Type B pancreatic cell (in vitro differentiated cells): ENCODE measurements at places on chromosomes 12 and 14.

- DNase-seq: no peak
- H3K4me1 ChIP-seq: peaks cover 33% of the 10 kb centered on the region
- peaks cover 3% of the 10 kb centered on the region for H3K27me3 ChIP-seq
- no peaks in the 10 kb centered on the region for H3K36me3 ChIP-seq
Observed at GRCh38 chr14:49975799-49976198, 82.9 kb downstream of the ARF6 start.

DNA sequence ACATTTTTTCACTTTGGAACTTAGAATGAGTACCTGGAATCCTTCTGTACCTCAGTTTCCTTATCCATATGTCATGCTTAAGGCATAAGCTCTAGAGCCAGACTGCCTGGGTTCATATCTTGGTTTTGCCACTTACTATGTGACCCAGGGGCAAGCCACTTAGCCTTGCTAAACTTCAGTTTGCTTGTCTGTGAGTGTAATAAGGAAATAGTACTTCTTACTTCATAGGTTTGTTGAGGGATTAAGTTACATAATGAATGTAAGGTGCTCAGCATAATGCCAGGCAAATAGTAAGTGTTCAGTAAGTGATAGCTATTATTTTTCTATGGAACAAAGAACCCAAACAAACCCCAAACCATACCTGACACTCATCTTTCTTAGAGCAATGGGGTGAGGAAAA is 225.1 kb downstream of the BCAT1 start:
- peaks cover 9% of the 10 kb centered on the region for H3K27me3 ChIP-seq
- H3K36me3 ChIP-seq: peaks cover 2% of the 10 kb centered on the region
- no peaks in the 10 kb centered on the region for H3K4me1 ChIP-seq

DNA sequence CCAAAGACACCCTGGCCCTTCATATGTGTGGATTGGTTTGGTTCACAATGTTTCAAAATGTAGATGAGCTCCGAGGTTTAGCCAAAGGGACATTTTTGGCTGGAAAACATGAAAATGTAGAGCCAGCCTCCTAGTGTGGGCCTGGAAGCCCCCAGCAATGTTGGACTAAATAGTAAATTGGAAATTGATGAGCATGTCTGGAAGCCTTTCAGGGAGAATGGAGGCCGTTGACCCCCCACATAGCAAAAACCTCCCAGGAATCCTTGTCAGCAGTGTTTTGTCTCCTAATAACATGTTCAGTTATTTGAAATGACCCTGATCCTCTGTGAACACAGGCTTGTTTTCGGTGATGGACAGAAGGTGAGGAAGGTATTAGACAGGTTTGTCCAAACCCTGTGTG is 65.1 kb upstream of the TBX3 start:
- H3K4me1 ChIP-seq: peaks cover 62% of the 10 kb centered on the region
- DNase-seq: no peak
- H3K4me3 ChIP-seq: peak overlapping the region; percentile 18

- H3K4me3 ChIP-seq: peak within 1 kb of the TSS; percentile 91
- H3K27me3 ChIP-seq: peaks cover 9% of the 10 kb centered on the region
- H3K27ac ChIP-seq: peak within 1 kb of the TSS; percentile 95
- peaks cover 23% of the 10 kb centered on the region for H3K36me3 ChIP-seq
Observed at GRCh38 chr14:20989787-20990600, at the start of gene METTL17. TSS of gene METTL17 (plus strand) at chr14:20989980. CDS start at chr14:20990003, 23 bp downstream.

DNA sequence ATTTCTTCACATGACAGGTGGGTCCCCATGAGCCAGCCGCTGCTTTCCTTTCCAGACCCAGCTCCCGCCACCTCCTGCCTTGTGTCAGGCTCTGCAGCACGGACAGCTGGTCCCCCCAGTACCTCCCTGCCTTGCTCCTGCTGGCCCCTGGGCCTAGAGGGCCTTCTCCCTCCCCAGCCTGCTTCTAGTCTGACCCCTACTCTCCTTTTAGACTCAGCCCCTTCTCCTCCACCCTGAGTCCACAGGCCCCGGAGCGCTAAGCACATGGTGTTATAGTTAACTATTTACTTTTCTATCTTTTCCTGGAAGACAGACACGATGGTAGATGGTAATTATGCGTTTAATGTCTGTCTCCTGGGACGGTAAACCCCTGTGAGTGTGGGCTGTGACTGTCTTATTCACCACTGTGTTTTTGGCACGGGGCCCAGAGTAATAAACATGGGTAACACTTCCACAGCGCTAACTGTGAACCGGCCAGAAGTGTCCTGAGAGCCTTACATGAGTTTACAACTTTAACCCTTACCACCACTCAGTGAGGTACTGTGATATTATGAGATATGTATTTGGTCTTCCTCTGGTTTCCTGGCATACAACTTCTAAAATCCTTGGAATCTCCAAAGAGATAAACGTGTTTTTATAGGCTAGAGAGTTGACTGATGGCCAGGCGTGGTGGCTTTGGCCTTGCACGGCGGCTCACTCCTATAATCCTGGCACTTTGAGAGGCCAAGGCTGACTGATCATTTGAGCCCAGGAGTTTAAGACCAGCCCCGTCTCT is 41.2 kb downstream of the DGLUCY start:
- peaks cover 11% of the 10 kb centered on the region for H3K36me3 ChIP-seq
- H3K4me3 ChIP-seq: no peak overlapping the region
- no peak for DNase-seq
- H3K4me1 ChIP-seq: peaks cover 21% of the 10 kb centered on the region

DNA sequence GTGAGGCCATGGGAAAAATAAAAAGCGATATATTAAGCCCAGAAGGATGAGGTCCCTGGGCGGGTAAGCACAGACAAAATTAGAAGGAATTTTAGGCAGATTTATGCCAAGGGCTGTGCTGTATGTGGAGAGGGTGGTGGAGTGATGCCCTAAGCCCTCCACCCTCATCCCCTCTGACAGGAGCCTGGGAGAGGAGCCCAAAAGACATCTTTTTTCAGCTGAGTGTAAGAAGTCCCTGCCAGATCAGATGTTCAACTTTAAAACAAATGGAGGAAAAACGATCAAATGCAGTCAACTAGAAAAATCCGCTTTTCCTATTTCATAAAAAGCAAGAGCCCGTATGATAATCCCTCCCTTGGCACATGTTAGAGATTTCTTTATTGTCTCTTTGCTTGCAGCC is 47.7 kb upstream of the NRXN3 start:
- DNase-seq: no peak
- H3K27me3 ChIP-seq: peaks cover 4% of the 10 kb centered on the region
- H3K27ac ChIP-seq: no peak overlapping the region
- no peak overlapping the region for H3K4me3 ChIP-seq
